ENCODE measurements at places on chromosomes 4 and X.

GRCh38 chrX:17355976-17356375 is 19.0 kb upstream of the NHS start:
- DNase-seq = no peak

- no peak for DNase-seq
These were observed 98.4 kb upstream of the ACSL4 start for GRCh38 chrX:109831326-109831985.

- DNase-seq = no peak
These were observed 15.8 kb downstream of the ART3 start for GRCh38 chr4:76090241-76090691.

GRCh38 chr4:23373261-23373660 is 516.6 kb downstream of the PPARGC1A start:
- DNase-seq = no peak

- no peak for DNase-seq
These were observed 154.9 kb downstream of the PARM1 start for GRCh38 chr4:75087865-75088264.

DNA sequence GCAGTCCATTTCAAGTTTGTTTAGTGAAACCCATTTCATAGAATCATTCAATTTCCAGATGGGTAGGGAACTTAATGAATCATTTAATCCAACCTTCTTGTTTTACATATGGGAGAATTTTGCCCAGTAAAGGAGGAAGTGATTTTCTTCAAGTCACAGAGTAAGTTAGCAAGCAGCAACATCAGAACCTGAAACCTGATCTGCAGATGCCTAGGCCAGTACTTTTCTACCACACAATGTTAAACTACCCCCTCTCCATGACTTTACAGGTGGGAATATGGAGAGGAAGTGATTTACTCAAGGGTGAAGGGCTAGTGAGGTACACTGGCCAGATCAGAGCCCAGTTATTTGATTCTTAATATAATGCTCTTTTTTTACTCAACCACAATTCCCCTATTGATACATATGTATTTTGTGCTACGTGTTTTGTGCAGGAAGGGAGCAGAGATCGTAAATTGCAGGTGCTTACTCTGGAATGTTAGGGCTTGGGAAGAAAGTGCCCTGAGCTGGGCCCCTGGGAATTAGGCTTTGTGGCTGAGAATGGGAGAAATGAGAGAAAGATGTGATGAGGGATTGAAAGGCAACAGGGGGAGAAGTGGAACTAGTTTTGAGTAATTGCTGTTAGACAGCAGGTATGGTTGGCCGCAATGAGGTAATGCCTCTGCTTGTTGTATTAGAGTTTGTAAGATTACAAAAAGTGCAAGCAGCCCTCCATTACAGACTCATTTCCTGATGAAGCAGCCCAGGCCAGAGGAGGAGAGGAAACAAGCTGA is 6.8 kb downstream of the LHFPL1 start:
- no peak for DNase-seq

DNA sequence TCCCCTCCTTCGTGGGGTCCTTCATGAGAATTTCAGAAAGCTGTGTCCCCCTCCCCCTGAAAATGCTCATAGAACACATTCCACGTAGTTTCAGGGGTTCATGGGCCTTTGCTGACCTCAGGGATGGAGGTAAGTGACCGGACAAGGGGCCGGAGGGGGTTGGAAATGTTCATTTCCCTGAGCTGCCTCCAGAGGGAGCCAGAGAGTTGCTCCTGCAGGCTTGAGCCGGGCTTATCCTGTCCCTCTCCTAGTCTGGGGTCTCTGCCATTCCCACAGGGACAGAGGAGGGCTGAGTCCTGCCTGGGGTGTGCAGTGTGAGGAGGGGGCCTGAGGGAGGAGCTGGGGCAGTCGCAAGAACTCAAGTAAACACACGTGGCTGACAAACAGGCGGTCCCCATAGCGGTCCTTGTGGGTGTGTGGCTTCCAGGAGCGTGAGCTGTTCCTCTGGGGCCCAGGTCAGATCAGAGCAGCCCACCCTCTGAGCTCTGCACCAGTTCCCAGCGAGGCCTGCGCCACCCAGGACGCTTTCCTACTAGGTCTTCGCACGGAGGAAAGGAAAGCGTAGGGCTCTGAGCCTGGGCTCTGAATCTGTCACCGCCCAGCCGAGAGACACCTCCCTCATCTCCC is 62.5 kb downstream of the WFS1 start:
- DNase-seq = peak; percentile 46

- no peak for DNase-seq
These were observed 22.3 kb upstream of the SH3D19 start for GRCh38 chr4:151347490-151348235.

- no peak for DNase-seq
These were observed 18.6 kb downstream of the TBCK start for GRCh38 chr4:106297245-106298035.

GRCh38 chr4:127632420-127633403 is at the start of gene INTU:
Gene INTU, plus strand, starts transcription at chr4:127632957. Its CDS starts 78 bp downstream, at chr4:127633035.
- DNase-seq = peak; percentile 49

DNA sequence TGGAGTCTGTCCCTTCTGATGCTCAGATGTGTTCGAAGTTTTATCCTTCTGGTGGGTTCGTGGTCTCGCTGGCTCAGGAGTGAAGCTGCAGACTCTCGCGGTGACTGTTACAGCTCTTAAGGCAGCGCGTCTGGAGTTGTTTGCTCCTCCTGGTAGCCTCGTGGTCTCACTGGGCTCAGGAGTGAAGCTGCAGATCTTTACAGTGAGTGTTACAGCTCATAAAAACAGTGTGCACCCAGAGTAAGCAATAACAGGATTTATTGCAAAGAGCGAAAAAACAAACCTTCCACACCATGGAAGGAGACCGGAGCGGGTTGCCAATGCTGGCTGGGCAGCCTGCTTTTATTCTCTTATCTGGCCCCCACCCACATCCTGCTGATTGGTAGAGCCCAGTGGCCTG is 18.5 kb downstream of the SLC25A5 start:
- no peak for DNase-seq

DNA sequence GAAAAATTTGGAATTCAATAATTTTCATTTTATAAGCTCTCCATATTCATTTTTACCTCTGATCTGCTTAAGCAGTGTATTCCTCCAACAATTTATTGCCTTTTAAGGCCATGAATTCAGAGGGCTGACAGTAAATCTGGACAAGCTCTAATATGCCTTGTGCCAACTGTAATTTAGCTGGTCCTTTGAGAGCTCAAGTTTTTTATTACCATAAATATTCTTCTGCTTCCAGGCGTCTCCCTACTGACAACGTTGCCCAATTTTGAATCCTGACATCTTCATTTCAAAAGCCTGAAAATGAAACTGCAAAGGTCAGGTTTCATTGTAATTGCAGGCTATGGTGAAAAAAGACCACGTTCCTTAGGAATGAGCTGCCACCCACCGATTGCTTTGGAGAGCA is 95.8 kb upstream of the GEMIN8 start:
- no peak for DNase-seq

DNA sequence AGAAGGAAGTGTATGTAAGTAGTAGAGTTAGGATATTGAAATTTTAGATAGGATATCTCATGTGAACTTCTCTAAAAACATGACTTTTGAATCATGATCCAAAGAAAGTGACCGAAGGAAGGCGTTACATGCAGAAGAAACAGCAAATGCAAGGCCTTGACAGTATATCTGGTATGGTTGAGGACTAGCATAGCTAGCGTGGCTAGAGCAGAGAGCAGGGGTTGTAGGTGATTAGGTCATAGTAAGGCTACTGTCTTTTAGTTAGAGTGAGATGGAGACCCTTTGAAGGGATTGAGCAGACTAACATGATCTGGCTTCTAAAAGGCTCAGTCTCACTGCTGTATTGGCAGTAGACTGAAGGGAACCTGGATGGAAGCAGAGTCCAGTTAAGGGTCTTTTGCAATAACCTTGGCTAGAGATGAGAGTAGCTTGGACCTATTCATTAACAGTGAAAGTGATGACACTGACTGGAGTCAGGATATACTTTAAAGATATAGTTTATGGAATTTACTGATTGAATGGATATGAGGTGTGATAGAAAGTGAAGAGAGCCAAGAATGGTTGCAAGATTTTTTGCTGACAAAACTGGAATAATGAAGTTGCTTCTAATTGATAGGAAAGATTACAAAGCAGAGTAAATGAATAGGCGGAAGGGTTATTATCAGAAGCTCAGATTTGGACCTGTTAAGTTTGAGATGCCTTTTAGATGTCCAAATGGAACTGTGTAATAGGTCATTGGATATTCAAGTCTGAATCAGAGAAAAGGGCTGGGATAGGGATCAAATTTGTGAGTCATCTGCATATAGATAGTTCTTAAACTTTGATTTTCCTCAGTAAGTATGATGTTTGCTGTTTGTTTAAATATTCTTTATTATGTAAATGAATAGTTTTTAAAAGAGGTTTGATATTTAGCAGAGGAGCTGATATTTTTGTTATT is 59.8 kb downstream of the MRPL1 start:
- DNase-seq = no peak

Data from activated naive CD4-positive, alpha-beta T cell treated with anti-CD3 and anti-CD28 coated beads, Interleukin-2, amount 10 ng/mL, durations not matched to agents 7 days and 5 days (primary cell).